Osteoblast (primary cell): ENCODE measurements at places on chromosomes 1 and 21.

GRCh38 chr1:178034676-178035075, 59.2 kb upstream of the RASAL2 start:
- H3K4me3 ChIP-seq = no peak overlapping the region
- H3K4me1 ChIP-seq = peaks cover 9% of the 10 kb centered on the region
- H3K36me3 ChIP-seq = no peaks in the 10 kb centered on the region
- DNase-seq = no peak
- H3K27me3 ChIP-seq = no peaks in the 10 kb centered on the region

DNA sequence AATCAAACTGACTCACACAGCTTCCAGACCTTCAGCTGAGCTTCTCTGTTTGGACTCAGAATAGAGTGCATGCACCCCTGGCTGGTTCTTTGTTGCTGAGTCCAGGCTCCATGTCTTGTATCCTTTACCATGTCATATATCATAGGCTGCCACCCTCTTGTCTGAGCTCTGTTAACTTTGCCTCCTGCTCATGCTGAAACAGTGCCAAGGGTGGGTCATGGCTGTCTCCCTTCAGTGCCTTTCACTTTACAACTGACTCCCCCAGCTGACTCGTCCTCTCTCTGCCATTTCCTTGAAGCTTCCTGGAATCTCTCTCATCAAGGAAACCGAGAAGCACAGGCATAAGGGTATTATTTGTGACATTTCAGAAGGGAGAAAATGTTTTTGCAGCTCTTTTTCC, 885.3 kb downstream of the TTLL7 start:
- H3K4me3 ChIP-seq = no peak overlapping the region
- DNase-seq = no peak
- H3K36me3 ChIP-seq = no peaks in the 10 kb centered on the region
- no peak overlapping the region for H3K27ac ChIP-seq

GRCh38 chr1:166511761-166512160, 327.5 kb upstream of the POGK start:
- H3K4me1 ChIP-seq = no peaks in the 10 kb centered on the region
- H3K27me3 ChIP-seq = no peaks in the 10 kb centered on the region
- no peak overlapping the region for H3K4me3 ChIP-seq
- no peak overlapping the region for H3K27ac ChIP-seq

DNA sequence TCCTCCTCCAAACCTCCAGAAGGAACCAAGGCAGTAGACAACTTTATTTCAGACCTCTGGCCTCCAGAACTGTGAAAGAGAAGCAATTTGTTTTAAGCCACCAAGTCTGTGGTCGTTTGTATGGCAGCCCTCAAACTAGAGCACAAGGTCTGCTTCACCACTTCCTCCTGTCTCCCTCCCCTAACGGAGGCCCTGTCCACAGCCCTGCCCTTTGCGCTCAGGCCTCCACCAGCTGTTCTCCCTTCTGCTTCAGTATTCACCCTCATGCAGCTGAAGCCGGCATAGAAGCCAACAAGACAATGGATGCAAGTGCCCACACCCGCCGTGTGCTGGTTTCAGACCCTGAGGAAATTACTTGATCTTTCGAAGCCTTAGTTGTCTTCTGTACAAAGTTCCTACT, 364.1 kb downstream of the HHAT start:
- no peaks in the 10 kb centered on the region for H3K36me3 ChIP-seq
- no peak overlapping the region for H3K27ac ChIP-seq
- H3K4me1 ChIP-seq = peaks cover 24% of the 10 kb centered on the region
- H3K4me3 ChIP-seq = no peak overlapping the region
- H3K27me3 ChIP-seq = no peaks in the 10 kb centered on the region
- DNase-seq = peak; percentile 34

GRCh38 chr1:181133969-181134418, 45.5 kb downstream of the IER5 start:
- no peaks in the 10 kb centered on the region for H3K36me3 ChIP-seq
- H3K4me3 ChIP-seq = no peak overlapping the region
- no peak for DNase-seq

DNA sequence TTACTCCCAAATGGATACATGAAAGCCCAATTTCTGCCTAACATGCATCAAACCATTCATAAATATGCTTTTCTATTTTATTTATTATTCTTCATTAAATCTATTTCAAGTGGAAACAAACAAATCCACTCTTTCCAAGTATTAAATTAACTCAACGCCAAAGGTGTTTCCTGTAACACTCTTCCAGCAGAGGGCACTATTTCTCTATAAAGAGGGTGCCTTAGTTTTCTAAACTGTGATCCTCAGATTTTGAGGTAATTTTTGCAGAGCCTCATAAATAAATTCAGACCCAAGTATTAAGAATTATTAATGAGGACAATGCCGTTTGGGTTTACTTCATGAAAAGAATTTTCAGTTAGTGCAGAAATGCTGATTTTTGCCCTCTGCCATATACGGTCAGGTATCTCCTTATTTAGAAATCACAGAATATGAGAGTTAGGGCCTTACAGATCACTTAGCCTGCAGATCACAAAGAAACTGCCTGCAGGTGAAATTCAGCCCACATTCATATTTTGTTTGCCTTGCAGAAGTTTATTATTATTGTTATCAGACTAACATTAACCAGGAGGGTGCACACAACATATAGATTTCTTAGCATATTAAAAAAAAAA, 40.1 kb upstream of the MYSM1 start:
- H3K4me1 ChIP-seq = no peaks in the 10 kb centered on the region
- no peak overlapping the region for H3K27ac ChIP-seq
- H3K36me3 ChIP-seq = no peaks in the 10 kb centered on the region
